ENCODE measurements at places on chromosomes 7 and 10.

- DNase-seq: no peak
These were observed 282.5 kb downstream of the GLRX3 start for GRCh38 chr10:130418731-130419130.

GRCh38 chr10:111127081-111127848 lies 50.4 kb downstream of the ADRA2A start:
- DNase-seq: no peak

DNA sequence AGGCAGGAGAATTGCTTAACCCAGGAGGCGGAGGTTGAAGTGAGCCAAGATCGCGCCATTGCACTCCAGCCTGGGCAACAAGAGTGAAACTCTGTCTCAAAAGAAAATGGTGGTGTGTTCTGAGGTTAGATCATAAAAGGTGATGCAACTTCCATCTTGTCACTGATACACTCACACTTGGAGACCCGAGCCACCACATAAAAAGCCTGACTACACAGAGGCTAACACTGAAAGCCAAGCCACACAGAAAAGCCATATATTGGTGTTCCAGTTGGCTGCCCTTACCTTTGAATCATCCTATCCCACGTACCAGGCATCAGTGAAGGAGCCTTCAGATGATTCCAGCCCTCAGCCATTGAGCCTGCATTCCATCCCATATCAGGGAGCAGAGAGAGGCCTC lies 4.0 kb downstream of the MORN4 start:
- DNase-seq: peak; percentile 42

DNA sequence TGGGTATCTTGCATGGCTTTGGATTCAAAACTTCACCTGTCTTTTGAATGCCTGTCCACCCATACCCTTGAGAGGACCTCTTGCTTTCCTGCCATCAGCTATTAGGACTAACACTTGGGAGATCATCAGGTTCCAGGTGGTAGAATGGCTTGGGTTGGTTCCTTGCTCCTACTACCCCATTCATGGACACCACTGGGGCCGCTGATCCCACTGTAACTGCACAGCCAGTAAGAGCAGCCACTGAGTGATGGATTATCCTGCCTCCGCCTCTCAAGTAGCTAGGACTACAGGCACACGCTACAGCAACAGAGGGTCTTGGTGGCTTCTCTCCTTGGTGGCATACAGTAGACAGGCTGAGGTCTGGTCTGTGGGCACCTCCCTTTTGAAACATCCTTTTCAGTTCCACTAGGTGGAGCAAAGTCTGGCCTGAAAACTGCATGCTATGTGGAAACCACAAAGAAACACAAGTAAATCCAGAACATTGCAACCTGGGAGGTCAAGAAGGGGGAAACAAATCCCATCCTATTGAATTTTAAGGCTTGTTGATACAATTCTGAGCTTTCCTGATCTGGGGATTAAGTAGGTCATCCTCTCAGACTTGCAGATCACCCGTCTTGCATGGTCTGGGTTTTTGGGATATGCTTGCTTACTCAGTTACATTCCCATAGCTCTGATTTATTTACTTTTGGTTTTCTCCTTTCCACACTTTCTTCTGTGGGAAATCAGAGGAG lies 9.4 kb downstream of the WBP1L start:
- DNase-seq: no peak

GRCh38 chr10:9294132-9294663 lies 1239.7 kb downstream of the GATA3 start:
- DNase-seq: no peak

DNA sequence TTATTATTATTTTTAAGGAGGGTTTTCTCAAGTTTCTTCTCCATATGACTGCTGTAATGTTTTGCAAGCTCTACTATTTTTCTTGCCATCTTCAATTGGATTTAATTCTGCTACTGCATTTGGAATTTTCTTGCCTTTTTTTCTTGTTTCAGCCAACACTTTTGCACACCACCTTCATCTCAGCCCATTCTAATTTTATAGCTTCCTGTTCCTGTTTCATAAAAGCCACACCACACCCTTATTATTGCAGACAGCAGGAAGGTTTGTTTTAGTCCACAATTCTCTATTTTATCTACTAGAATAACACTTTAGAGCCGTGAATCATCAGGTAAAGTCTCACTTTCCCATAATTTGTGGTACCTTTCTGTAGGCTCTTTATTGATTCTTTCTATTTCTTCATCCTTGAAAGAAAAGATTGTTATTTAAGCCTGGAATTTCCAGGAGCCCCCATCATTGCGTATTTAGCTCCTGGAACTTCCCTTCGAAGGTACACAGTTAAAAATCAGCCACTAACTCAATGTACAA lies 209.3 kb upstream of the TBX20 start:
- no peak for DNase-seq

DNA sequence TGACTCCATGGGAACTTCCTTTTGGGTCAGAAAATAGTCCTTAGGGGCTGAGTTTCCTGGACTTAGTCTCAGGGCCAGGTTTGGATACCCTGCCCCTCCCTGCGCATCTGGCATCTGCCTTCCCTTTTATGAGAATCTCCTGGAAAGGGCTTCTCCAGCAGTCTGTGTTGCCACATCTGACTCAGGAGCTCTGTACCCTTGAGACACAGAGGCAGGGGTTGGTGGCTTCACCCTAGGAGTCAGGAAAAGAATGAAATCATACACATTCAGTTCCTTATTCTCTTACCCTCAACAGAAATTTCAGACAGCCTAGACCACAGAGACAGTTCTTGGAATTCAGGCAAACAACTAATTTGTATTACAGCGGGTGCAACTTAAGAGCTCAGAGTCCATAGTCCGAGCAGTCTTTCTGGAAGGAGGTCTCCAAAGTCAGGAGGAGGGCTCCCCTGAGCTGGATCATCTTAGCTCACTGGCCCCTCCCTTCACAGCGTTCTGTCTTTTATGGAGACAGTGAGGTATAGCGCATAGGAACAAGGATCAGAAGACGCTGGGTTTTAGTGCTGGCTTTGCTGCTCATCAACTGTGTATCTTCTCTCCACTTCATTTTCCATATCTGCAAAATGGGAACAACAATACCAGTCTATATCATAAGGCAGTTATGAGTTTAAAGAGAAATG lies 3.0 kb upstream of the PLAU start:
- DNase-seq: peak; percentile 39

DNA sequence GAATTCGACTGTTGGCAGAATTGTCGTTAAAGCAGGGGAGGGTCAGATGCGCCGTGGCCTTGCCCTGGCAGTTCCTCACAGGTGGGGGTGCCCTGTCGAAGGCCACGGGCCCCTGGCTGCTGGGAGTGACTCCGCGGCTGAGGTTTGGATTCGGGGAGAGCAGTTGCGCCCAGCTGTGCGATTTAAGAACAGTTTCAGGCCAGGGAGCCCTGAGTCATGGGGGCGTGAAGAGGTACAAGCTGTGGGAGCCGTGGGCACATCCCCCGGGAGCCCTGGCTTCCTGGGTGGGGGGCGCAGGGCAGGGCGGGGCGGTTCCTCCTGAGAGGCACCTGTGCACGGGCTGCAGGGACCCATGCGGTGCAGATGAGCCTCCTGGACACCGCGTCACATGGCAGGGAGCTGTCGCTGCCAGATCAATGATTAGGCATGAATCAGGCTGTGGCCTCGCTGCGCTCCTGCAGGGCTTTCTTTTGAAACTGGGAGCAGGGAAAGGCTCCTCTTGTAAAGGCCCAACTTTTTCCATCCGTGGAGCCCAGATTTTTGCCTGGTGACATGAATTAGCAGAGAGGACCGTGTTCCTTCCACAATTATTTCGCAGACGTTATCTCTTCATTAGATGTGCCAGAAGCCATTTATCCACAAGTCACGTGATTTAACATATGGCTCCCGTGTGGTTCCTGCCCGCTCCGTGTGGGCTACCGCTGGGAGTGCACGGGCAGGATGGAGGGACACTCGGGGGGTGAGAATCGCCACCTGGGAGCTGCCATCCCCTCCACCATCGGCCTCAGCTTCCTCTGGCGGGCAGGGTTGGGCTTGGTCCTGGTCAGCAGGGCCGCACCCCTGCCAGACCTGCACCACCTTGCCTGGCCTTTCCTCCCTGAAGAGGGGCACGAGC lies 918 bp downstream of the PWWP2B start:
- DNase-seq: peak; percentile 30

GRCh38 chr10:122435212-122435827 lies 19.1 kb upstream of the ARMS2 start:
- DNase-seq: no peak

DNA sequence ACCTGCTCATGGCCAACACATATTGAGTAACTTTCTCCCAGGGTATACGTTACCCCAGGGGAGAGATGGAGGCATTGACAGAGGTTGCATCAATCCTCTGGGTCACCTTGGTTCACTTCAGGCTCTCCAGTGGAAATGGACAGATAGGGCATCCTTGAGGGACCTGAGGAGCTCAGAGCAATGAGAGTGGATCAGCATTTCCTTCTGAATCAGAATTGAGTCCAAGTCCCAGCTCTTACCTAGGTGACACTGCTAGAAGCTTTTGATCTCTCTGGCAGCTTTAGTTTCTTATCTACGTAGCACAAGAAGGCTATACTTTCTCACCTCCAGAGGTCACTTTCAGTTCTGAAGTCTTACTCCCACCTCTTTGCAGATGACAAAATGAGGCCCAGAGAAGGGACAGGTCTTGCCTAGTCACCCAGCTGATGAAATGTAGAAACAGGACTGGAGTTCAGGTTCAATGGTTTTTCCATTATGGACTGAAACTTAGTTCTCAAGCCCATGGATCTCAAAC lies 35.2 kb downstream of the PANK1 start:
- DNase-seq: no peak

GRCh38 chr7:43693687-43694398 lies 35.5 kb downstream of the COA1 start:
- peak; percentile 39 for DNase-seq

- no peak for DNase-seq
These were observed 1.4 kb upstream of the GDF2 start for GRCh38 chr10:47320812-47321211.

- DNase-seq: no peak
These were observed 96.8 kb downstream of the SPAG6 start for GRCh38 chr10:22442063-22442462.

DNA sequence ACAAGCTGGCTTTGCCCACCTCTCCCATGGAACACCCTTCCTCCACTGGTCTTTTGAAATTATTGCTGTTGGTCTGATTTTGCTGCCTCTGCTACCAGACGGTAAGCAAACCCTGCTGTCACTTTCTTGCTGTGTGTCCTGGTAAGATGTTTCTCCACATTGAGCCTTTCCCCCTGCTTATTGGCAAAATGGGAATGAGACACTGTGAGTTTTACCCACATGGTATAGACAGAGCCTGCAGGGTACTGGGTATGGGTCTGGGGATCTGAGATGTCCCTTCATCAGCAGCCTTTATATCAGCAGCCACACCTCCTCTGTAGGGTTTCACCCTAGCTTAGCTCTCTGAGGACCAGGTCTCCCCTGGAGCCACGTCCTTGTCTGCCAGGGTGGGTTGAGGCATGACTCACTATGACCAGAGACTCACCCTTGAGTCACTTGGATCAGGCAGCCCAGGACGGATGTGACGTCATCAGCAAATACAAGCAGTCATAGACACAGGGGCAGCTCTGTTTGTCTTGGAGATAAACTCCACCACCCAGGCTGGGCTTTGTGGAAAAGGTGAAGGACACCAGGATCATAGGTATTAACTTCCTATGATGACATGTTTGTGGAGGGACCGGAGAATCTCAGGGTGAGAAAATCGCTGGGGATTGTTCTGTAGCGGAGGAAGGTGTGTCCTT lies 17.9 kb upstream of the BAIAP2L1 start:
- DNase-seq: peak; percentile 90

DNA sequence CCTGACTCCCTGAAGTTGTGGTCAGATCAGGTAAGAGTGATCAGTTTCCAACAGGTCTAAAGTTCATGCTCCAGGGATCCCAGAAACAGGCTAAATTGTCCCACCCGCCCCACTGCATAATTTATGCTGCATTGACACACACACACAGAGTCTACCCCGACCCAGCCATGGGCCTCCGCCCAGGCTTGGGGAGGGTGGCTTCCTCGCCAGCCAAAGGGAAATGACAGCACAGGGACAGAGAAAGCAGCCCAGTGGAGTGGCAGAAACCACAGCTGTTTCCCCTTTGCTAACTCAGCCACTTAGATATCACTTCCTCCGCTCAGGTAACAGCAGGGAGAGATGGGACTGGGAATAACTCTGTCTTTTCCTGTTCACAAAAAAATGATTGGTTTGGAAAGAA lies 9.4 kb downstream of the SH3PXD2A start:
- DNase-seq: no peak

GRCh38 chr7:54722026-54722425 lies 37.0 kb downstream of the SEC61G start:
- DNase-seq: no peak

GRCh38 chr7:154440651-154441050 lies 388.5 kb downstream of the DPP6 start:
- DNase-seq: no peak

DNA sequence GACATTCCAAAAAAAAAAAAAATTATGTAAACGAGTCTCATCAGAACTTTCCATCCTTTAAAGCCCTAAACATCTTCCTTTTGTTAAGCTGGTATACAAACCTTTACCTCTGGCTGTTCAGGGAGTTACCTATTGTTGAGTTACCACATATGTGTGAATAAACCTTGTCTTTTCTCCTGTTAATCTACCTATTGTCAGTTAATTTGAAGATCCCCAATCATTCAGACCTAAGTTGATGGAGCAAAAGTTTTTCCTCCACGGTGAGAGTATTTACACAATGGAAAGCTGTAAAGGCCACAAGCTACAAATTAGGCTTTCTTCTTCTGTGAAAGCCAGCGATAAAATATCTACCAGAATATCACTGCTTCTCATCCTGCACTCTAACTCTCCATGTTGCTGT lies 80.3 kb downstream of the SKAP2 start:
- DNase-seq: no peak

DNA sequence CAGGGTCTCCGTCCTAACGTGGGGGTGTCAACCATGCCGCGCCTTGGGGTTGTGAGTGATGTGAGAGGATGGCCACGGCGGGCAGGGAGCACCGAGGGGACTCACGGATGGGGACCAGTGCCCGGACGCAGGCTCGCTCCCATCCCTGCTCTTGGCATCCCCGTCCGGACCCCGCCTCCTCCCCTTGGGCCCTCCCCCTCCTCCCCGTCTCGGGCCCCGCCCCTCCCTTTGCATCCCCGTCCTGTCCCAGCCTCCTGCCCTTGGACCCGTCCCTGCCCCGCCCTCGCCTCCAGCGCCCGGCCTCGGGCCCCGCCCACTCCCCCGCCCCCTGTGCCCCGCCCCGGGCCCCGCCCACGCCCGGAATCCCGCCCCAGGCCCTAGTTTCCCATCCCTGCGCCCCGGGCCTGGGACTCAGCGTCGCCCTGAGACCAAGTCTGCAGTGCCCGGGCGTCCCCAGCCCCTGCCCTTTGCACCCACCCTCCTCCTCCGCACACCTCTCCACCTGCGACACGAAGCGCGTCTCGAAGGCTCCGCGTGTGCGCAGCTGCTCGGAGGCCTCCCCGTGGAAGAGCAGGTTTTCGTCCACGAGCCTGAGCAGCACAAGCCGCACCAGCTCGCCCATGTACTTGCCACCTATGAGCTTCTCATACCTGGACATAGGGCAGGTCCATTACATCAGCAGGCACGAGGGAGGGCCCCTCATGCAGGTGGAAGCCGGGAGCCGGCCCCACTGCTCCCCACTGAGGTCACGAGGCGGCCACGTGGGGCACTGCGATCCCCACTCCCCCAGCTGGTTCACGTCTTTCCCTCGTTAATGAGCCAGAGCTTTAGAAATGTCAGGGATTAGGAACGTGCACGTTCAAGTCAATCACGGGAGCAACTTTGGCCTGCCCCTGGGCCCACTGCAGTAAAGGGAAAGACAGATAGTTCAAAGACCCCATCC lies 5.1 kb upstream of the MYL7 start:
- DNase-seq: no peak

Measured in Caki2 (cell line).